ENCODE measurements at places on chromosomes 1 and 21. TPM values are rescaled to one million over a fixed set of nuclear protein-coding genes. Genes with fewer than 3 reads are reported as not detected.
A peak's percentile ranks its signal among the peaks of the same experiment; 100 is the strongest.

- DNase-seq, result no peak
Observed at GRCh38 chr1:67619080-67619479, 65.9 kb upstream of the GADD45A start.

GRCh38 chr1:195981448-195982139 lies 626.6 kb downstream of the KCNT2 start:
- DNase-seq, result no peak

GRCh38 chr1:21786640-21787039 lies 3.7 kb upstream of the USP48 start:
- DNase-seq, result no peak

GRCh38 chr1:9316080-9316444 lies 23.4 kb downstream of the SPSB1 start:
- DNase-seq, result no peak

GRCh38 chr1:231806623-231807495 lies 180.3 kb downstream of the DISC1 start:
- DNase-seq, result no peak

GRCh38 chr1:19204446-19205266 lies 5.4 kb downstream of the UBR4 start:
- no peak for DNase-seq

- no peak for DNase-seq
Observed at GRCh38 chr1:97926017-97926708, 5.3 kb upstream of the DPYD start.

DNA sequence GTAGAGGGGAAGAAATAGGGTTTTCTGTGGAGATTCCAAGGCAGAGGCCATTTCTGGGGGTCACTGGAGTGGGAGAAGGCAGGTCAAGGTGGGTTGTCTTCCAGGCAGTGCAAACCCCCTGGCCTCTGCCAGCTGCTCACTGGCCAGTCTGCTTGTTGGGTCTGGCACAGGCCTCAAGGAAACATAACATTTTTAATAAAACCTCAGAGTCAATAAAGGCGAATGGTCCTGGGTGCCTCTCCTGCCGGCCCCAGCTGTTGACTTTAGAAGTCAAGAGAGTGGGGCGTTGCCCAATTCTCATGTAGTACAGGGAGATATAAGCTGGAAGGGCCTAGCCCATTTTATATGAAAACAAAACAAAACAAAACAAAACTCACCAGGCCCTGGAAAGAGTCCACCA lies 36.6 kb downstream of the RUNX3 start:
- no peak for DNase-seq

GRCh38 chr1:40948741-40949443 lies 30.6 kb upstream of the CTPS1 start:
- peak; percentile 46 for DNase-seq

- no peak for DNase-seq
Observed at GRCh38 chr1:226069811-226070489, 7.4 kb downstream of the H3-3A start.

DNA sequence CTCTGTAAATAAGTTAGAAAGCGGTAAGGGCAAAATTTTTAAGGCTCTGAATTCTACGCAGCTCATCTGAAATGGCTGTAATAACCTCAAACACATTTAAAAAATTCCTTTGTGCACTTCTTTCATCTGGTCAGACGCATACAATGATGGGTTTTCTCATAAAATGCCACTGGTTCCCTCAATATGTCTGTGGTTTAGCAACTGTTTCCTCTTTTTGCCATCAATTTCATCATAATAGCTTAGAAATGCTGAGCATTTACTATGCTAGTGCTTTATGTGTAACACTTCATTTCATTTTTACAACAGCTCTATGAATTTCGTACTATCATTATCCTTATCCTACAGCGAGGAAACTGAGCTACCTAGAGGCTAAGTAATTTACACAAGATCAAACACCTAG lies 35.3 kb upstream of the DMRTA2 start:
- no peak for DNase-seq

GRCh38 chr1:5640845-5641244 lies 351.4 kb downstream of the NPHP4 start:
- no peak for DNase-seq

GRCh38 chr1:88618331-88618730 lies 65.7 kb upstream of the PKN2 start:
- DNase-seq, result no peak

DNA sequence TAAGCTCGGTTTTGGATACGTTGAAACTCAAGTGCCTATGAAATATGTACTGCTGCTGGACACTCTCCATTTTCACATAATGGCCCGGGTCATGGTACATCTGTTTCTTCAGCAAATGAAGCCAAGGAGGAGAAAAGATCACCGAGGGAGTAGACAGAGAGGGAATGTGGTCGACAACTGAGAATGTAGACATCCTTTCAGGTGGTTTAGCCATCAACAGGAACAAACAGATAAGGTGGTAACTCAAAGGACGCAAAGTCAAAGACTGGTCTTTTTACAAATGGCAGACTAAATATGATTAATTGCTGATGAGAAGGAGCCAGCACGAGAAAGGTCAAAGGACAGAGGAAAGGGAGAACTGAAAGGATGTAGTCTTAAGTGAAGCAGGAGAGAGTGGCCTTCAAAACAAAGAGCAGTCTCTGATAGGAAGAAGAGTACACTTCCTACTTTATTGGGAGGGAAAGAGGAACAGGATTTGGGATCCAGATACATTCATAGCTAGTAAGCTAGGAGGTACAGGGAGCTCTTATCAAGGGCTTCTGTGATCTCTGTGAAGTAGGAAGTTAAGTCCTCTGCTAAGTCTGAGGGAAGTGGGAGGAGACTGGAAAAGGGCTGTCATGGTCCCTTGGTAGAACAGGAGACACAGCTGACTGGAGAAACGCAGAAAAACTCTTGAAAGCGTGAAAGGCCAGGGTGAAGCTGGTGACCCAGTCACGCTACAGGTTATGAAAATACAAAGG lies 28.3 kb downstream of the NUP133 start:
- DNase-seq, result no peak

- no peak for DNase-seq
Observed at GRCh38 chr1:107788206-107789202, 176.5 kb downstream of the VAV3 start.

- no peak for DNase-seq
Observed at GRCh38 chr1:36922071-36922470, 112.2 kb downstream of the GRIK3 start.

DNA sequence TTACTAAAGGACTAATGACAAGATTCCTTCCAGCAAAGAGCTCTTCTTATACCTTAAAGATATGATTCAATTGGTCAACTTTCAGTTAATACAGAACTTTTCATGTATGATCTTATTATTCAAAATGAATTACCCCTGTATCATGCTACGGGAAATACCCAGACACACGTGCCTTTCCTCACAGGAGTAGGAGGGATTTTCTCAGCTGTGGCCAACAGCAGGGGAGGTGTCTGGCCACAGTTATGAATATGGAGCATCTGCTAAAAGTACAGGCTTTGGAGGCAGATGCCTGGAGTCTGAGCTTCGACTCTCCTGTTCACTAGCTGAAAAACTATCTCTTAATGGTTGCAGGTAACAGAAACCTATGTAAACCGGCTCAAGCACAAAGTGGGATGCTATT lies 53.6 kb downstream of the KIAA1614 start:
- no peak for DNase-seq

DNA sequence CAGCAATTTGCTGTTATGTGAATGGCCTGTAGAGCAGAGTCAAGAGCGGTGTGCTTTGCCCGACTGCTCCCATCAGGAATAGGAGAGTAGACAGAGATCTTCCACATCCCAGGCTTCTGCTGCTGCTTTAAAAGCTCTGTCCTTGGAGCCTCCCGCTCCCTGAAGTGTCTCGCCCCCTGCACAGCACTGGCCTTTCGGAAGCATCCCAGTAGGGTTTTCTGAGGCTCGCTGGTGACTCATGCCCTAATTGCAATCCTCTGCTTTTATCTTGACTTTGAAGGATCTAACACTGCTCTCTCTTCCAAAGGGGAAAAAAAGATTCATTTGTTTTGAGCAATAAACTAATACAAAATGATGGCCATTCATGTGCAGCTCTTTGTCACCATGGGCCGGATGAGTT lies 13.3 kb upstream of the CD101 start:
- no peak for DNase-seq

GRCh38 chr1:165933446-165934170 lies 106.2 kb downstream of the UCK2 start:
- DNase-seq, result no peak

DNA sequence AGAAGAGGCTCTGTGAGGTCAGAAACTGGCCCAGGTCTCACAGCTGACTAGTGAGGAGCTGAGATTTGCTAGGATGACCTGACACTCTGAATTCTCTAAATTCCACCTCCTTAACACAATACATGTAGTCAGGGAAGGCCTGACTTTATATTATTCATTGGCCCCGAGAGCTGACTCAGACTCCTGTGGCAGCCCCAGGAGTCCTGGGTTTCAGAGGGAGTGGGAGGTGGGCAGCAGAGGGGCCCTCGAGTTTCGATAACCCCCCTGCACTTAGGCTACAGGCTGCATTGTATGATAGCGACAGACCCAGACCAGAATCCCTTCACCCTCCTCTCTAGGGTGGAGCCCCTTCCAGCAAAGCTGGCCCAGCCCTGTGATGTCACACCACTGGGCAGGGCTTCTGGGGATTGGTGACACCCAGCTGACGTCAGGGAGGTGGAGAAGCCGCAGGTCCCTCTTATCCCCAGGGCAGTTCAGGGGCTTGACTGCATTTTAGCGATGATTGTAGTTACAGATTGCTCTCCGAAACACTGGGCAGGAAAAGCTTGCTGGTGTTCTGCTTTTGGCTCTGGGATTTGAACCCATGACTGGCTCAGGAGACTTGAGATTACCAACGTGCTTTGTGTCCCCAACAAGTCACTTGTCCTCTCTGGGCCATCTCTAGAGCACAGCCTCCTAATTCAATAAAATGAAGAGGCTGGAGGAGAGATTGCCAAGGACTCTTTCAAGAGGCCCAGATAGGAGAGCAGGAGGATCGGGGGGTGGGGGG lies 17.0 kb upstream of the GPR37L1 start:
- DNase-seq, result no peak

GRCh38 chr21:27595716-27596115 lies 628.8 kb upstream of the ADAMTS5 start:
- no peak for DNase-seq

DNA sequence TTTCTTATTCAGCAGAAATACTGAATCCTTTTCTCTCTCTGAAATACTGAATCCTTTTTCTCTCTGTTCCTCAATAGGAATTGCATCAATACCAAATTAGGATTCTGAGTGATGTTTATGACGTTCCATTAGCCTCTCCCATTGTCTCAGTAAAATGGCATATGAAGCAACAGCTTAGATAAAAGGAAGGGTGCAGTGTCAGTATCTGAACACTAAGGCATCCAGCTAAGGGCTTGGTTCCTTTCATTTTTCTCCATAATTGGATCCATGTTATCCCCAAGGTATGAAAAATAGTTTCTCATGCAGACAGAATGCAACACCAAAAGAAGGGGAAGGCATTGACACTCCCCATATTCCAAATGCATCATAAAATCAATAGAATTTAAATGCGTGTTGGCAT lies 61.5 kb upstream of the RAVER2 start:
- no peak for DNase-seq

- no peak for DNase-seq
Observed at GRCh38 chr21:42079008-42079938, 8.2 kb downstream of the UMODL1 start.

- DNase-seq, result no peak
Observed at GRCh38 chr1:25773441-25774125, 26.4 kb upstream of the SELENON start.

DNA sequence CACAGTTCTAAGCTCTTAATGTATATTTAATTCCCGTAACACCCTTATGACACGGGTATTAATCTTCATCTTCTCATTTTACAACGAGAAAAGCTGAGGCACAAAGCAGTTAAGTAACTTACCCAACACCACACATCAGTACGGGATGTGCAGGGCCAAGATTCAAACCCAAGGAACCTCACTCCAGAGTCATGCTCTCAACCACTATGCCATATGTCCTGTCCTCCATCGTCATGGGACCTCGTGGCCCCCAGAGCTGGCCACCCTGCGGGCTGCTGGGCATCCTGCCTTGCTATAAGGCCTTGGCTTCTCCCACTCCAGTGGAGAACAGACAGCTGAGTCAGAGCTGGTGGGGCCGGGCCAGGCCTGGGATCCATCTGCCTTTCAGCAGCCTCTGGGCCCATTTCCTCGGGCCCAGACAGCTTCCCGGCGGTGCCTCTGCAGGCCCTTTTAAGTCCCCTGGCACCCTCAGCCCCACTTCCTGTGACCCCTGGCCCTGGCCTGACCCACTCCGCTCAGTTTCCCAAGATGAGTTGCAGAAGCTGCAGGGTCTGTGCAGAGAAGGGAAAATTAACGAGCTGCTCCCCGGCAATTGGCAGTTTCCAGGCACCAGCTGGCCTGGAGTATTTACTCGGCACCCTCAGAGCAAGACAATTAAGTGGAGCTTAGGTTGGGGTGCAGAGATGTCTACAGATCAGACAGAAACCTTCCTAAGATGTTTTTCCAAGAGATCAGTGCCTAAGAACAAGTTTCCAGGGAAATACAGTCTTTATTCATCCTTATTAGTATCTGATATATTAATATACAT lies 98.2 kb downstream of the EPHB2 start:
- DNase-seq, result no peak

- no peak for DNase-seq
Observed at GRCh38 chr1:11362547-11363021, 89.6 kb downstream of the UBIAD1 start.

DNA sequence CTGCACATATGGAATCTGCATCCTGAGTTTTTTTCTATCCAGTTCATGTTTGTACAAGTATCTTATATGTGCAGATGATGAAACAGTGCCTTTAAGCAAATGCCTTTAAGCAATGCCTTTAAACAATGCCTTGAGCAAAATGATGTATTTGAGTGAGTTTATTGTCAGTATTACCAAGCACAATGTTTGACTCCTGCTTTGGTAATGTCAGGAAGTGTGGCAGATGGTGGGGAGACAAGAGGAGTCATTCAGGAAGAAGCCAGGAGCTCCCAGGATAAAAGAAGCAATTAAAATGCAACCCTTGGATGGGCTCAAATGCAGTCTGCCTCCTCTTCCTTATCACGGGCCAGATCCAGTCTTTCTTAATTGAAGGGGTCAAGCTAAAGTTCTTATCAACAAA lies 108.7 kb upstream of the KCNJ15 start:
- DNase-seq, result no peak

GRCh38 chr1:116371752-116372151 lies 1.3 kb upstream of the ATP1A1 start:
- no peak for DNase-seq

Gene NBPF11
- total RNA-seq, result 6.1 TPM

Gene PTPRF
- 0.95 TPM for total RNA-seq

Gene FMOD
- 1.1 TPM for total RNA-seq

Gene RAP1GAP
- 1.2 TPM for total RNA-seq

Gene PPIAL4G
- not detected for total RNA-seq

Gene PPM1J
- total RNA-seq, result not detected

Gene KCNAB2
- 199 TPM for total RNA-seq

Gene COL11A1
- not detected for total RNA-seq

Gene ACP6
- 5.6 TPM for total RNA-seq

Gene TBX15
- total RNA-seq, result not detected

Gene CLIC6
- total RNA-seq, result 0.38 TPM

Gene SRSF4
- total RNA-seq, result 104 TPM

Gene PCAT6
- not detected for total RNA-seq

Gene FAM3B
- not detected for total RNA-seq

Gene STYXL2
- not detected for total RNA-seq

Gene CSMD2
- total RNA-seq, result not detected

Gene GOLT1A
- not detected for total RNA-seq

Gene FTCD
- 0.40 TPM for total RNA-seq

Gene NDC1
- total RNA-seq, result 37.6 TPM
